Daoy (cell line): ENCODE measurements at places on chromosomes 7 and 10. TPM values are rescaled to one million over a fixed set of nuclear protein-coding genes. Genes with fewer than 3 reads are reported as not detected.

ECD gene
- 36.0 and 36.6 TPM in 2 replicates for total RNA-seq

MAT1A gene
- total RNA-seq = 0.29 TPM in 1 of 2 replicates, not detected in the other

UNC5B gene
- 4.0 and 6.0 TPM in 2 replicates for total RNA-seq

PLOD3 gene
- total RNA-seq = 107 and 139 TPM in 2 replicates

MSMB gene
- total RNA-seq = not detected in 2 replicates

ARHGEF5 gene
- total RNA-seq = 1.5 and 2.0 TPM in 2 replicates

SPACDR gene
- total RNA-seq = 1.6 TPM in 1 of 2 replicates, not detected in the other

SPAM1 gene
- total RNA-seq = not detected in 2 replicates

PON3 gene
- not detected in 2 replicates for total RNA-seq
